ENCODE measurements at places on chromosomes 1 and 21.

DNA sequence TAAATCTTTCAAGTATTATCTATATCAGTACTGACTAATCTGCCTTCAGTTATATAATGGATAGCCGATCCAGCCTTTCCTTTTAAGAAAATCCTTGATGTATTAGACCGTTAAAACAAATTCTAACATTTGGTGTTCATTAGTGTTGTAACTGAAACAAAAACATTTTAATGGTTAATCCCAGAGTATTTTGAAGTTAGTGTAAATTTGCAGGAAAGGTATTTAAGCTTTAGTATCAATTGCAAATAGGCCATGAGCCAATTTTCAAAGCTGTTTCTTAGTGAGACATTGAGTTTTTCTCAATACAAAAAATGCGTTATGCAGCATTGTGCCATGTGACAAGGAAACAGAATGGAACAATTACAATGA is 29.6 kb downstream of the DISP1 start:
- peak; percentile 5 for DNase-seq

- no peak for DNase-seq
Observed at GRCh38 chr1:50971748-50972305, 1.8 kb downstream of the CDKN2C start.

DNA sequence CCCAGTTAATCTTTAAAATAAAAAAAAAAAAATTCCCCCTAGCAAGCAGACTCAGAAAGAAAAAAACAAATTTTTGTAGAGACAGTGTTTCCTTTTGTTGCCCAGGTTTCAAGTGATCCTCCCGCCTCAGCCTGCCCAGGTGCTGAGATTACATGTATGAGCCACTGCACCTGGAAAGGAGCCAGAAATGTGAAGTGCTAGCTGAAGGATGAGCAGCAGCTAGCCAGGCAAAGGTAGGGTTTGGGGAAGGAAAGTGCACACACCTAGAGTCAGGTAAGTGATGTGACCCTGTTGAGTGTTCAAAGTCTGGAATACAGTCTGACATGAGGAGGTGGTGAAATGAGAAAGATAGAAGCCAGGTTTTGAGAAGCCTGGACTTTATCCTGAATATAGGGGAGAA is 1.7 kb downstream of the AKR1A1 start:
- DNase-seq: no peak

GRCh38 chr1:41589395-41589794 is 104.9 kb upstream of the EDN2 start:
- DNase-seq: no peak

- DNase-seq: no peak
Observed at GRCh38 chr1:68181165-68181556, 51.2 kb downstream of the WLS start.

DNA sequence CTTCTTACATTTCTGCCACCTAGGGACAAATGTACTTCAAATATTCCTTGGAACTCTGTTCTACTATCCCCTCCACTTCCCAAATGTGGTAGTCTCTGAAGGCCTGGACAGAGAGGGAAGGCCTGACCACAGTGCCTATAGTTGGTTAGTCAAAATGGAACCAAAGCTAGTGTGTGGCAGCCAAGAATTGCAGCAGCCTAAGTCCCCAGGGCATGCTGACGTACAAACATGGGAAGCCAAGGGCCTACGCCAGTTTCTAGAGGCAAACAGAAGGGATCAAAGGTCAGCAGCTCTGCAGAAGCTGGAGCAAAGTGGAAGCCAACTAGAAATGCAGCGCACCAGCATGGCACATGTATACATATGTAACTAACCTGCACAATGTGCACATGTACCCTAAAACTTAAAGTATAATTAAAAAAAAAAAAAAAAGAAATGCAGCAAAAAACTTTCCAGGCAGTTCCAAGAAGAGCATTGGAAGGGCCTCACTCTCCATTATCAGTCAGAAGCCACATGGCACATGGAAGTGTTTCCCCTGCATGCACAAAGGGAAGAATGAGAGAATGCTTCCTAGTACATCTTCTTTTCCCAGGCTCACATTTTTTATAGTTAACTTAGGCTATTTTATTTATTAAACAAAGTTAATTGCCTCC is 39.4 kb upstream of the GADD45A start:
- DNase-seq: peak; percentile 33

DNA sequence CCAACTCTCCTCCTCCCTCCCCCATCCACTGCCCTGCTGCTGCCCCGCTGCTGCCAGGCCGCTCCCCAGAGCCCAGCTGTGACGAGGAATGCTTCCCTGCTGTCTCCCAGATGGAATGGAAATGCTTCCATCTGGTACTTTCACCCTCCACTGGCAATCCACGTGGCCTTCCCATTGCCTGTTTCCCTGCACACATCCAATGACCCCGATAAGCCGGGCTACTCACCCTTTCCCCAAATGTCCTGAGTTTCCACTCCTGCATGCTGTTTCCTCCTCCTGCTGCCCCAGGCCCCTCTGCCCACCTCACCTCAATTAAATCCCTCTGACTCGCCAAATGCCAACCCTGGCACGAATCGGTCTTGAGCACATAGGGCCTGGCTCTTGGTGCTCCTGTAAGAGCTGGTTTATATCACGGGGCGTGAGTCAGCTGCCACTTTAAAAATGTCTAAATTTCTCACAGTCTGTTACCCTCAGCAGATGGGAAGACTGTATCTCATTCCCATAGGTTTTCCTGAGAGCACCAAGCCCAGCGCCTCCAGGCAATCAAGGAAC is 36.4 kb downstream of the MRAP start:
- DNase-seq: peak; percentile 75

GRCh38 chr1:44571712-44572571 is 102.3 kb downstream of the TMEM53 start:
- no peak for DNase-seq
